ENCODE measurements at places on chromosomes 7 and 10. TPM values are rescaled to one million over a fixed set of nuclear protein-coding genes. Genes with fewer than 3 reads are reported as not detected.

DNA sequence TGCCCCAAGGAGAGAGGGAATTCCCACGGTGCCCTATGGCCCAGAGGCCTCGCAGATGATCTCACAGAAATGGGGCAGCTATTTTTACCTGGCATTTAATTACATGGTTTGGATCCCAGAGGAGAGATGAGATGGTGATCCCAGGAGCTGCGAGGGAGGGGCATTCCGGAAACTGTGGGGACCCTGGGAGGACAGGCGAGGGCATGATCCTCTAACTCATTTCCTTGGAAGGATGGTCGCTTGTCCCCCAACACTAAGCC lies 9.4 kb downstream of the SH2B2 start:
- H3K36me3 ChIP-seq, result no peaks in the 10 kb centered on the region
- no peak for DNase-seq
- H3K27me3 ChIP-seq, result peaks cover 4% of the 10 kb centered on the region
- no peak overlapping the region for H3K27ac ChIP-seq

CDHR3 gene
- 0.30 TPM for total RNA-seq

GRCh38 chr7:131236318-131236672 lies 91.4 kb upstream of the MKLN1 start:
- peaks cover 60% of the 10 kb centered on the region for H3K4me1 ChIP-seq
- peaks cover 8% of the 10 kb centered on the region for H3K36me3 ChIP-seq
- DNase-seq, result no peak
- H3K27me3 ChIP-seq, result no peaks in the 10 kb centered on the region
- H3K27ac ChIP-seq, result peak overlapping the region; percentile 93

DNA sequence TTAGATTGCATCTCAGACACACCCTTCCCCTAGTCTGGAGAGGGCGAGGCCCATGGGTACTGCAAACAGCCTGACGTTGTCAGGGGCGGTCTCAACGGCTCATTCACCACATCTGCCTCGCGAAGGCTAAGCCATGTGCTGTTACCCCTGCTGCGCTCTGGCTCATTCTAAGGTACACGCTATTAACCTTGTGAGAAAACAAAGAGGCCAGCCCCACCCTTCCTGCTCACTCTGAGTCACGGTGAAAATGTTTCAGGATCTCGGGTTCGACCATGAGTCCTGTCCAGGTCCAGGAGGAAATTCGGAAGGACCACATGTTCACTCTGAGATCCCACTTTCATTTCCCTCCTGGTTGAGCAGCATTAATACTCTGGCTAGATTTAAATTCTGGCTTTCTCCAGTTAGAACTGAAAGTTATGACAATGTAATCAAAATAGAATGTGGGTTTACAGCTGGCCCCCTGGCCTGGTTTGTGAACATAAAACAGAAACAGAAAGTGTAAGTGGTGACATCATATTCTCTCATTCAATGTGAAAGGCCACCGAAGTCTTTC lies 55.2 kb downstream of the EGFR start:
- DNase-seq, result peak; percentile 65
- H3K4me3 ChIP-seq, result peak overlapping the region; percentile 50
- H3K27me3 ChIP-seq, result peaks cover 15% of the 10 kb centered on the region
- no peaks in the 10 kb centered on the region for H3K36me3 ChIP-seq

SPDYE2B gene
- not detected for total RNA-seq

DNA sequence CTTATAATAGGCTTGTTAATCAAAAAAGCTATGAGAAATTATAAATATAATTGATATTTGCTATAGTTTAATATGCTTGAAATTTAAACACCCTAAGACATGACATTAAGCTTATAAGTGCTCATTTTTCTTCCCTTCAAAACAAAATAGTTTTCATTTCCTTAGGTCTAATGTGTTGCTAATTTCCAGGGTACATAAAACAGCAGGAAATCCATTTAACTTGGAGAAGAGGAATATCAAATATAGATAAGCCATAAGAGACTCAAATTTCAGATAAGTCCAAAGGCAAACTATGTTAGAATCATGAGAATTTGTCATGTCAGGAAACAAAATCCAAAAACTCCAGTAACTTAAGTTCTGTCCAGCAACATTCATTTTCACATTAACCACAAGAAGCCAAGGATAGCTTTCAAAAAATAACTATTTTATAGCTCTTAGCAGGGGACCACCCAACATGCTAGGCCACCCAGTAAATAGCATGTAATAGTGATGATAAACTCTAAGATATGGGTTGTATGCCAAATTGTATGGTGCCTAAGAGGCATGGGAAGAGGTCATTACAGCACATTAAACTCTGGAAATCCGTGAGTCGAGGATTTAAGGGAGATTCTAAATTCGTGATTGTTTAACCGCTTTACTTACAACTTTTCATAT lies 298.1 kb downstream of the CRPPA start:
- H3K27ac ChIP-seq, result no peak overlapping the region
- no peaks in the 10 kb centered on the region for H3K27me3 ChIP-seq
- no peaks in the 10 kb centered on the region for H3K36me3 ChIP-seq
- no peak for DNase-seq
- H3K4me1 ChIP-seq, result no peaks in the 10 kb centered on the region
- no peak overlapping the region for H3K4me3 ChIP-seq

PAX2 gene
- not detected for total RNA-seq

DNA sequence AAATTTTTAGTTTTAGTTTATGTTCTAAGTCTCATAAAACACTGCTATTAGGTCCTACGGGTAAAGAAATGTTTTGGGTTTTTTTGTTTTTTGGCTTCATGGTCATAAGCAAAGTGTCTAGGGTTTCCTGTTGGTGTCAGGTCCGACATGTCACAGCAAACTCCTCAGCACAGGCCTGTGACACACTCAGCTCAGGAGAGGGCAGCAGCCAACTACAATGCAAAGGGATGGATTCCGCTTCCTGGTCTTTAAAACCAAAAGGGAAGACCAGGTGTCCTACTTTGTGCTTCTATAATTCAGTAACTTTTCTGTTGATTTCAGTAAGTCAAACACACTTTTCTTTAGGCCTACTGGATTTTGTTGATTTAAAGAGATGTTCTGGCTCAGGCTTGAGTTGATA lies 83.8 kb upstream of the MACROH2A2 start:
- no peaks in the 10 kb centered on the region for H3K4me1 ChIP-seq
- no peak overlapping the region for H3K27ac ChIP-seq
- peak; percentile 41 for DNase-seq

AGAP6 gene
- 15.8 TPM for total RNA-seq

UBE2D1 gene
- 14.6 TPM for total RNA-seq

All from activated CD8-positive, alpha-beta memory T cell treated with anti-CD3 and anti-CD28 coated beads, Interleukin-2, amount 10 ng/mL, durations not matched to agents 7 days and 5 days (primary cell).